ENCODE measurements at places on chromosomes 7 and 10. TPM values are rescaled to one million over a fixed set of nuclear protein-coding genes. Genes with fewer than 3 reads are reported as not detected.

DNA sequence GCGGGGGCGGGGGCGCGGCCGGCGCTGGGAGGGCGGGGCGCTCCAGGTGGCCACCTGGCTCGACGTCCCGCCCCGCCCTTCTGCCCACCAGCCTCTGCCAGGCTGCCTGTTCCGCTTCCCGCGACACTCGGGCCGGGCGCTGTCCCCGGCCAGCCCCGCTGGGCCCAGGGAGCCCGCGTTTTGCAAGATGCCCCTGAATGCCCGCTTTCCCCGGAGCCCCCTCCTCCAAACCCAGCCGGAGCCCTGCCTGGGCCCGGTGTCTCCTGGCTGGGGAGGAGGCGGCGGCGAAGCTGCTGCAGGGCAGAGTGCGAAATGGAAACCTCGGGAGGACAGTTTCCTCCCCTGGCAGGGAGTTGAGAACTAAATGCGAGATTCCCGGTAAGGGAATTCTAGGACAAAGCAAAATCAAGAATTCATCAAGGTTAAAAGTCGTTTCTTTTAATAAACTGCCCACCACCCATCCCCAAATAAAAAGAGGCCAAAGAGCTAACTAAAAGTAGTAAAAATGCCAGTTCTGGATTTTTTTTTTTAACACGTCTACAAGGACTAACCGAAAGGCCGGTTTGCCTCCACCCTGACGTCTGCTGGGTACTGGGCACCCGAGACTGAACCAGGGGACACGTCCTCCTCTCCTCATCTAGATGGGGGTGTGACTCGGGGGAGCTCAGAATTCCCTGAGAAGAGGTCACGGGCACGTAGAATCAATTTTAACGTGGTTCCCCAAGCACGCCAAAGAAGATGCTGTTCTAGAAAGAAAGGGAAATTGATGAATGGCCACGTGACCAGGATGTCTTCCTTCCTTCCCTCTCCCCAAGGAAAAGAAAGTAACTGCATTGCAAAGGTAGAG lies 200.4 kb upstream of the NFE2L3 start:
- peak; percentile 57 for DNase-seq
- H3K27me3 ChIP-seq, result no peaks in the 10 kb centered on the region
- H3K36me3 ChIP-seq, result no peaks in the 10 kb centered on the region
- peak overlapping the region; percentile 42 for H3K4me3 ChIP-seq
- peak overlapping the region; percentile 67 for H3K27ac ChIP-seq

DNA sequence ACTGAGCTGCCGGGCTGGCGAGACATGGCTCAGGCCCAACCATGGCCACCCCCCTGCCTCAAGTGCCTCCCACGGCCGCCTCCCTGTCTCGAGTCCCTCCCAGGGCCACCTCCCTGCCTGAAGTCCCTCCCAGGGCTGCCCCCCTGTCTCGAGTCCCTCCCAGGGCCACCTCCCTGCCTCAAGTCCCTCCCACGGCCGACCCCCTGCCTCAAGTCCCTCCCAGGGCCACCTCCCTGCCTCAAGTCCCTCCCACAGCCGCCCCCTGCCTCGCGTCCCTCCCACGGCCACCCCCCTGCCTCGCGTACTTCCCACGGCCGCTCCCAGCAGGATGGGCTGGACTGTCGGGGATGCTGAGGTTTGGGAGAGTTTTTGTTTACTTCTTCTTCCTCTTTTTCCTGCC lies 462.5 kb downstream of the PTPRN2 start:
- DNase-seq, result no peak
- no peaks in the 10 kb centered on the region for H3K36me3 ChIP-seq
- H3K4me1 ChIP-seq, result no peaks in the 10 kb centered on the region
- H3K4me3 ChIP-seq, result no peak overlapping the region

The ENTPD7 gene
- 12.5 TPM for total RNA-seq

- H3K27ac ChIP-seq, result no peak overlapping the region
- peak overlapping the region; percentile 57 for H3K4me3 ChIP-seq
- H3K36me3 ChIP-seq, result no peaks in the 10 kb centered on the region
- no peak for DNase-seq
- peaks cover 6% of the 10 kb centered on the region for H3K4me1 ChIP-seq
- H3K27me3 ChIP-seq, result no peaks in the 10 kb centered on the region
Measured at GRCh38 chr7:105690325-105690945, 109.1 kb upstream of the EFCAB10 start.

The ERVW-1 gene
- not detected for total RNA-seq

Data from right lobe of liver (tissue), 6 donors.